ENCODE measurements at places on chromosomes 2 and 18.

DNA sequence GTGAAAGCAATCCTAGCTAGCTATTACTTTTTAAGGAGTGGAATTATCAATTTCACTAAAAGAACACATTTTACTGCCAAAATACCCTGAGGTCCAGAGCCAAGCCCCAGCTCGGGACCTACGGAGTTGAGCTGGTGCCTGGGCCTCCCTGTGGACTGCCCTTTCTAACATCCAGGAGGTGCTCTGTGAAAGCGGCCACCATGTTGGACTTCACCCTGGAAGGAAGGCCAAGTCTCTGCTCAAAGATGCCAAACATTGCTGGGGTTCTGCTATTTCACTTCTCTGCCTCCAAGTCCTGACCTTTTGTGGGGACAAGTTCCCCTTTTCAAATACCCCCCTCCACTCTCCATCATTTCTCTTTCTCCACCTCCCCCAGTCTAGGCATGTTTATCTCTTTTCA lies 498.7 kb upstream of the RAB6C start:
- DNase-seq, result no peak

GRCh38 chr2:212274215-212274614 lies 264.4 kb downstream of the ERBB4 start:
- DNase-seq, result no peak

- DNase-seq, result no peak
Observed at GRCh38 chr2:225233234-225233633, 166.3 kb upstream of the NYAP2 start.

DNA sequence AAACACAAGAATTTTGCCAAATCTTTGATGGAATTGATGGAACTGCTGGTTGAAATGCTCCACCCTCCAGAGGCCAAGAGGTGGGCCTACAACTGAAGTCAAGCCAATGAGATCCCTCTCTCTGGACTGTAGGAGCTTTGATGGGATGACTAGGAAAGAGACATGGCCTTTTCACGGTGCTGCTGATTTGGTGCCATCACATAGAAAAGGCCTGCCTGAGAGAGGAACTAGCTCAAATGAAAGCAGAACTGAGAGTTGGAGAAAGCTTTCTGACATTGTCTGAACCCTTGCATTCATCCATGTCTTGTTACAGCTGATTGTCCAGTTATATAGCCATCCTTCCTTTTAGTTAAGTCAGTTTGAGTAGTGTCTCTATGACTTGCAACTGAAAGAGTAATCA lies 283.8 kb upstream of the LYPD1 start:
- no peak for DNase-seq

DNA sequence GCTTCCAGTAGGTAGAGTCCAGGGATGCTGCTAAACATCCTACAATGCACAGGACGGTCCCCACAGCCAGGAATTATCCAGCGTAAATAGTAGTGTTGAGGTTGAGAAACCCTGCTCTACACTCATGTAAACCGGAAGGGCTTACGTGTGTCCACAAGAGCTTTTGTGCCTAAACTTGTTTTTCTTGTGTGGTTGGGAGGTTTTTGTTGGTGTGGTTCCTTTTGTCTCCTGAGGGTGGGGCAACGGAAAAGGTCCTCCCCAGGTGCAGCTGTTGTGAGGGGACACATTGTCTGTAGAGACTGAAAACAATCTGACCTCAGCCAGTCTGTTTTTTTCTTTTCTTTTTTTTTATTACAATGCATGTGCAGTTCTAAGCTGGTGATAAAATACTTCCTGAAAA lies 72.7 kb upstream of the MGAT5 start:
- peak; percentile 44 for DNase-seq

- no peak for DNase-seq
Observed at GRCh38 chr2:105712166-105712915, 32.4 kb upstream of the NCK2 start.

GRCh38 chr2:191891656-191892055 lies 44.8 kb upstream of the CAVIN2 start:
- DNase-seq, result no peak

GRCh38 chr2:202771336-202771735 lies 100.2 kb downstream of the ICA1L start:
- no peak for DNase-seq

GRCh38 chr2:210540900-210541289 lies 15.5 kb upstream of the CPS1 start:
- no peak for DNase-seq

DNA sequence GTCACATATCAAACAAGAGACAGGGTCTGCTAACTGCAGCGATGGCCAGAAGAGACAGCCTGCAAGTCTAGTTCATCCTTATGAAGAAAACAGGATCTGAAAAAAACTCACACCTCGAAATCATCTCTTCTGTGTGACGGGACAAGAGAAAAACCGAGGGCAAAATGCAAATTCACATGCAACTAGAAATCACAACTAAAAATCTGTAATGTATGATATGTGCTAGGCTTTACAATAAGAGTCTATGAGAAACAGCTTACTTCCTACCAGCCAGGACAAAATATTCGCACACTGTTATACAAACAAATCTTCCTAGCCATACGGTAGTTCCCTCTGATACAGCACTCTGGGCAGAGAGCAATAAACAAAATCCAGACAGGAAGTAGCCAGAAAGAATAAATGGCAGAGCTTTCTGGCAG lies 48.8 kb downstream of the ANKRD44 start:
- DNase-seq, result peak; percentile 50

DNA sequence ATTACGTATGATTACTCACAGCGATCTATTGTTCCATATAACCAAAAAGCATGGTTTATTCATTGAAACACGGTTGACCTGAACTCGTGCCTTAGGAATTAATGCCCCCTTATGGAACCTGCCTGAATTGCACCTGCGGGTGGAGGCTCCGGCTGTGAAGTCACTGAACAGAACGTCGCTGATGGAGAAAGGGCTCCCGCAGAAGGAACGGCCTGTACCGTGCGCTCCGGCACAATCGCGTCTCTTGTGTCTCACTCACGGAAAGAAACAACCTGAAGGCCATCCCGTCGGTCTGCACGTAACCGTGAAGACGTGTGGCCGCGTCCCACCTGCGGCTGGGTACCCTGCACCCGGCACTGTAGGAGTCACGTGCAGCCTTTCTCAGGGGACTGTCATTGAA lies 133.1 kb downstream of the NFATC1 start:
- DNase-seq, result peak; percentile 88

DNA sequence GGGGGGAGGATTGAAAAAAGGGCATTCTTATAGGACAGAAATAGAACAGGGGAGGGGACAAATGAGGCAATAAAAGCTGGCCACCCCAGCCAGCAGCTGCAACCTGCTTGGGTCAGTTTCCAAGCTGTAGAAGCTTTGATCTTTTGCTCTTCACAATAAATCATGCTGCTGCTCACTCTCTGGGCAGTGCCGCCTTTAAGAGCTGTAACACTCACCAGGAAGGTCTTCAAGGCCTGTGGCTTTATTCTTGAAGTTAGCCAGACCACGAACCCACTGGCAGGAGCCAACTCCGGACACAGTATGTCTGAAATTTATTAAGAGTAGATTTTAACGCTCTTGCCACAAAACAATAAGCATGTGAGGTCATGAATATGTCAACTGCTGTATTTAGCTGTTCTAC lies 649.9 kb upstream of the RAB6C start:
- no peak for DNase-seq

DNA sequence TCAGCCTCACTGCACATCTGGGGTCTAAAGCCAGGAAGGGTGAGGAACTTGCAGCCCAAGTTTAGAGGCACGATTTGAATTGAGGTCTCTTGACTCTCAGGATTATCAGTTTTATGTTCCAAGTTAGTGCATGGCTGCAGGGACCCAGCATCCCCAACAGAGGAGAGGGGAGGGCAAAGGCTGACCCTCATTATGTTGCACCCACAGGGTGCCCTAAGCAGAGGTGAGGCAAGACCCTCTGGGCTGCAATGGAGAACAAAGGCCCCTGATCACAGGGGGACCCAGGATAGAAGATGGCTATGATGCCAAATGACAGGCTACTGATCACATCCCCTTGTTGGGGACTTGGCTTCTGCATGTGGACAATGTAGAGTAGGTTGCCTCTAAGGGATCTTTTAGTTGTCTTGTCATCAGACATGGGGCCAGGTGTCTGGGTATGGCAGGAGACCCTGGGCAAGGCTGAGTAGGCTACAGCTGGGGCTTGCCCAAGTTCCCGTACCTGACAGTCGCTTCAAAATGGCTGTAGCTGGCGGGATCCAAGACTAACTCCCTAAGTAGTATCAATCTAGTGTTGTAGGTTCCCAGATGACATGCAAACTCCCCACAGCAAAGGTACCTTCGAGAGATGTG lies 4.5 kb upstream of the GDF7 start:
- DNase-seq, result no peak

DNA sequence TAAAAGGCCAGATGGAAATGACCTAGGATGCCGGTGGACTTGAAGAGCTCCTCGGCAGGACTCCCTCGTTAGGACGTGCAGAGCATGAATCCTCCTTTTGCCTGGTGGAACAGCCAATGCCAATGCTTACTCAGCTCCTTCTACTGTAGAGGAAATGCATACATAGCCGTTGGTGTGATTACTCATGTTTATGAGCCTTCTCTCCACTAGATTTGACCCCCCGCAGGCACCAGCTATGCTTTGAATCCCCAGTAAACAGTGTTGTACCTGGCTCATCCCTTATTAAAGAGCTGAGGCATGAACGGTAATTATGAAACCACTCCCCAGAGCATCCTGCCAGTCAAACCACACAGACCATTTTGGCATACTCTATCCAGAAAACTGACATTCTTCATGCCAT lies 172.8 kb downstream of the ANTXR1 start:
- no peak for DNase-seq

GRCh38 chr2:240511351-240512108 lies 46.3 kb downstream of the ANKMY1 start:
- DNase-seq, result no peak

GRCh38 chr2:198753101-198753500 lies 704.6 kb downstream of the SATB2 start:
- no peak for DNase-seq

All from GM13976 (cell line).